ENCODE measurements at places on chromosomes 2 and 18.

GRCh38 chr2:239387811-239388210 is 13.0 kb downstream of the HDAC4 start:
- DNase-seq, result no peak

DNA sequence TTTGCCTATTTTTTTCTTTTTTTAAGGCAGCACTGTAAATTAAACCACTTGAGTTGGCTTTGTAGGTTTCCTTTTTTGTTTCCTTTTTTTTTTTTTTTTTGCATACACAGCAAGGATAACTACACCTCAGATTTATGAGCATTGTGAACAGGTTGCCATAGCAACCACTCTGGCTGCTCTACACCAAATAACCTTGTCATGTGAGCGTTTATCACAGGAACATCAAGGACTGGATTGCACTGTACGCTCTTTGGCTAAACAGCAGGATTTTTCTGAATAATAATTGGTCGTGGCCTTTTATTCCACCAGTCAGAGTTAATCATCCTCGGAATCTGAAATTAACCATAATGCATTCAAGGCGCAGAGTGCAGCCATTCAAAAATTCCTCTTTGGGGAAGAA is 199.1 kb upstream of the SLC14A2 start:
- DNase-seq, result no peak

DNA sequence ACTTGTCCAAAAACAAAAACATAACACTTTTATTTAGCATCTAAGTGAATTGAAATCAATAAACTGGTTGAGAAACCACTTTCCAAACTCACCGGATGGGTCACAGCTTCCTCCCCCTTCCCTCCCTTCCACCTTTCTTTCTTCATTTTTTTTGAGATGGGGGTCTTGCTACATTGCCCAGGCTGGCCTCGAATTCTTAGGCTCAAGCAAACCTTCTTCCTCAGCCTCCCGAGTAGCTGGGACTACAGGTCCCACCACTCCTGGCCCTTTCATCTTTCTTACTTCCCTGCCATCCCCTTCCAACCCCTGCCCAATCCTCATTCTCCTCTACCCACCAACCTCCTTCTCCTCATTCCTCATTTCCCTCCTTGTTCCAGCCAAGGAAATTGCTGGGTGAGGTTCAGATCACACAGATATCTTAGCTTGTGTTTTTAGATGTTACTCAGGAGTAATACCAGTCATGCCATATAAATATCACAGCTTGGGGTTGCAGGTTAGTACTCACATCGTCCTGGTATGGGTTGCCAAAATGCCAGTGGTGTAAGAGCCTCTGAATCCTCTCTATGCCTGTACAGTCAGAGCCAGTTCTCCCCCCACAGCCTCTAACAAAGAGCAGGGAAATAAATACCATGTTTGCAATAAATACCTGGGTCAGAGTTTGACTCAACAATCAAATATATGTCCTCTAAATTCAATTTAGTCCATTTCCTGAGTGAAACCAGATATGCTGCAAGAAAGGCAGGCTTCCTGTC is 132.7 kb upstream of the NDUFV2 start:
- no peak for DNase-seq

DNA sequence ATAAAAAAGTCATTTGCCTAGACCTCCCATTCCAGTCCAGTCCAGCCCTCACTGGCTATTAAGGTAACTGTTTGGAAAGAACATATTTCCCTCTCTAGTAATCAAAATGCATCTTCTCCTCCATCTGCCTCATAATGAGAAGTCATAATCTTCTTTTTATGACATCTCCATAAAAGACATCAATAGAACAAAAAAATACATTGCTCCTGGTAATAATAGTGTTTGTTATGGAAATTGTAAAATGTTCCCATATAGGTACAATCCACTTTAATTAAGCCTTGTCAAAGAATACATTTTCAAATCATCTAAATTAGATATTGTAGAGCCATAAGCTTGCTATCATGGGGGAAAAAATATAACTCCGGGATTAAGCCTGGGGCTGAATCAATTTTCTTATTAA is 461.6 kb downstream of the LRATD1 start:
- no peak for DNase-seq

DNA sequence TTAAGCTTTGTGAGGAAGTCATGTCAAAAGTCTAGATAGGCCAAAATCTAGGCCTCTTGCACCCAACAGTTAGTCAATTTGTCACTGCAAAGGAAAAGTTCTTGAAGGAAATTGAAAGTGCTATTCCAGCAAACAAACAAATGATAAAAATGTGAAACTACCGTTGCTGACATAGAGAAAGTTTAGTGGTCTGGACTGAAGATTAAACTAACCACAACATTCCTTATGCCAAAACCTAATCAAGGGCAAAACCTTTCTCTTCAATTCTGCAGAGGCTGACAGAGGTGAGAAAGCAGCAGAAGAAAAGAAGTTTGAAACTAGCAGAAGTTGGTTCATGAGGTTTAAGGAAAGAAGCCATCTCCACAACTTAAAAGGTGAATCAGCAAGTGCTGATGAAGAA is 44.0 kb upstream of the LRRTM4 start:
- DNase-seq, result no peak

DNA sequence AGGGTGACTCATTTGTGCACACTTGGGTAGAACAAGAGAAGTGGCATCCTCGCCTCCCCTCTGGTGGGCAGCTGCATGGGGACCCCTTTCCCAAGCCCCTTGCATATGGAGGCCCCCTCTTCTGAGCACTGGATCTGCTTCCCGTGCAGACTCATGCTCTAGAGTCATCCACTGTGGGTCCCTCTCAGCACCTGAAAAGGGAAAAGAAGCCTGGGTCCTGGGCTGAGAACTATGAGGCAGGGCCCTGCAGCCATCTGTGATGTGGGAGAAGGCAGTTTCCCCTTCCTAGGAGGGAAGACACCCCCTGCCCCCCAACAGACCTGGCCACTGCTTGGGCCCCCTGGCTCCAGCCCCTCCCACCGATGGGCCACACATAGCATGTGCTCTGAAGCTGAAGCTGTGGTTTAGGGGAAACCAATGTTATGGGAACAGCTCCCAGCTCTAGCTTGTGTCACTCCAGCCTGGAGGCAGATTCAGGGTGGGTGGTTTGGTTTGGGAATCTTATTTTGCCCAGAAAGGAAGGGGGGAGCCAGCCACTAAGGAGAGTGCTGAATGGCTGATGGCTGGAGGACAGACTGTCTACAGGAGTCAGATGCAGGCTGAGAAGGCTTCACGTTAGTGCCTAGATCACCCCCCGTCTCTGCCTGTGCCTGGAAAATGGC is 172.8 kb downstream of the GLI2 start:
- no peak for DNase-seq

GRCh38 chr2:115183144-115183543 is 740.7 kb downstream of the DPP10 start:
- DNase-seq, result no peak

GRCh38 chr18:12027046-12027445 is 45.7 kb downstream of the IMPA2 start:
- DNase-seq, result no peak

DNA sequence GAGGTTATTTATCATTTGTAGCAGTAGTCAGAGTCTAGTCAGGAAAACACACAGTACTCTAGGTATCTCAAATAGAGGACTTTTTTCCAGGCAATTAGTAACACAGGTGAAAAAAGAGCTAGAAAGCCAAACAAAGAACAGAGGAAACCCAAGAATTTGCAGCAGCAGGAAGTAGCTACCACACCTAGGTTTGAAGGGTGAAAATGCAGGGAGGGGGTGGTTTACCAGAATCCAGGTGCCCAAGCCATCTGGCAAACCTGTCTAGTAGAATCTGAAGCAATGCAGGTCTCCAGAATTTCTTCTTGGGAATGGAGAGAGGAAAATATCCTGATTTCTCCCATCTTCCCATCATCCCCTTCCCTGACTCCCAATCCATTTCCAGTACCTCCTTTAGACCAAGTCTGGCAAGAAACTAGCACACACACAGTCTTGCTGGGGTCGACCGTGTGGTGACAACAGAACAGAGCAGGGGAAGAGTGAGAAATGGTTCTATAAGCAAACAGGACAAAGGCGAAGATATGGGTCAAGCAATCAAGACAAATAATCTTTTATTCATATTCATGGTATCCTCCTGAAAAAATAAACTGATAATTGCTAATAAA is 231.9 kb upstream of the MMADHC start:
- no peak for DNase-seq

DNA sequence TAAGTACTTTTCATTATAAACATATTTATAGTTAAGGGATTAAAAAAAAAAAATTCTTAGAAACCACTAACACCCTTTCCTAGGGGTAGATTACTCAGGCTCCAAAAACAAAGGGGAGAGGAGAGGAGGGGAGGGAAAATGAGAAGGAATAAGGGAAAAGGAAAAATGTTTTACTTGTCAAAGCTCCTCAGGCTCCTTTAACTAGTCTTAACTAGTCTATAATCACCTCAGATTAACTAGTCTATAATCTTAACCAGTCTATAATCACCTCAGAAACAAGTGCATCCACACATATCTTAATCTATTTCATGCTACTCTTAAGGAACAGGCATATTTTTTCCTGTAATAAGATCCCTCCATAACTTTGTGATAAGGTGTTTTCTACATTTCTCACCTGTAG is 76.4 kb downstream of the KANSL1L start:
- DNase-seq, result no peak

DNA sequence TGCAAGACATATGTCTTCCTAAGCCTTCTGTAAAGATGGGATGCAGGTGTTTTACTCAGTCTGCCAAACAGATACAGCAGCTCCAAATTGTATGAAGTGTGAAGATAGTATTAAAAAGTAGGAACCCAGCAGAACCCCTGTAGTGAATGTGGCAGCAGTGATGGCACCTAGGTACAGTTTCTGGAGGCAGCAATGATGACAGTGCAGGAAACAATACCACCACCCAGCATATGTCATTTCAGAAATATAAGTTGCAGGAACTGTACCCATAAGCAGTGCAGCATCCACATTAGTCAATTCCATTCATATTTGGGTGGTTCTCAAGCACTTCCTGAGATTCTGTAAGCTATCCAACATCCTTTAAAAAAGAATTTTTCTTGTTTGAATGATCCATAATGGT is 46.7 kb upstream of the ATP5MC3 start:
- no peak for DNase-seq

GRCh38 chr2:68287580-68288441 is 31.9 kb downstream of the CNRIP1 start:
- DNase-seq, result no peak

DNA sequence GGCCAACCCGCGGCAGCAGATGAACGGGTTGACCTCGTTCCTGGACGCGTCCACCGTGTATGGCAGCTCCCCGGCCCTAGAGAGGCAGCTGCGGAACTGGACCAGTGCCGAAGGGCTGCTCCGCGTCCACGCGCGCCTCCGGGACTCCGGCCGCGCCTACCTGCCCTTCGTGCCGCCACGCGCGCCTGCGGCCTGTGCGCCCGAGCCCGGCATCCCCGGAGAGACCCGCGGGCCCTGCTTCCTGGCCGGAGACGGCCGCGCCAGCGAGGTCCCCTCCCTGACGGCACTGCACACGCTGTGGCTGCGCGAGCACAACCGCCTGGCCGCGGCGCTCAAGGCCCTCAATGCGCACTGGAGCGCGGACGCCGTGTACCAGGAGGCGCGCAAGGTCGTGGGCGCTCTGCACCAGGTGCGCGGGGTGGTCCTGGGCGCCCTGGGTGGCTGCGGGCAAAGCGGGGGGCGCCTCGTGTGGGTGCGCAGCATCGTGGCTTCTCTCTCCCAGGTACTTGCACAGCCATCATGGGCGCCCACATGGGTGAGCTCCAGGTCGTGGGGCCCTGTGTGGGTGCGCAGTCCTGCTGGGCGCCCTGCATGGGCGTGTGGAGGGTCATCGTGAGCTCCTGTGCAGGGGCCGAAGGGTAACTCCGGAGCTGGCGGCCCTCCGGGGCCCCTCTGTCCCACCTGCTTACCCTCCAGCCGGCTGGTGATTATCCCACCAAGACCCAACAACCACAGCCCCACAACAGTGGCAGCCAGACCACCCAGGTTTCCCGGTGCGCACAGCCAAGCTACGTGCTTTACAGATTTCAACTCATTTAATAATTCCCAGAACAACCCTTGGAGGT is 64.2 kb downstream of the TPO start:
- DNase-seq, result no peak
